GM12891 (cell line): ENCODE measurements at places on chromosomes 1 and 21.

- DNase-seq = no peak
Measured at GRCh38 chr1:3841491-3841890, 15.5 kb downstream of the CEP104 start.

DNA sequence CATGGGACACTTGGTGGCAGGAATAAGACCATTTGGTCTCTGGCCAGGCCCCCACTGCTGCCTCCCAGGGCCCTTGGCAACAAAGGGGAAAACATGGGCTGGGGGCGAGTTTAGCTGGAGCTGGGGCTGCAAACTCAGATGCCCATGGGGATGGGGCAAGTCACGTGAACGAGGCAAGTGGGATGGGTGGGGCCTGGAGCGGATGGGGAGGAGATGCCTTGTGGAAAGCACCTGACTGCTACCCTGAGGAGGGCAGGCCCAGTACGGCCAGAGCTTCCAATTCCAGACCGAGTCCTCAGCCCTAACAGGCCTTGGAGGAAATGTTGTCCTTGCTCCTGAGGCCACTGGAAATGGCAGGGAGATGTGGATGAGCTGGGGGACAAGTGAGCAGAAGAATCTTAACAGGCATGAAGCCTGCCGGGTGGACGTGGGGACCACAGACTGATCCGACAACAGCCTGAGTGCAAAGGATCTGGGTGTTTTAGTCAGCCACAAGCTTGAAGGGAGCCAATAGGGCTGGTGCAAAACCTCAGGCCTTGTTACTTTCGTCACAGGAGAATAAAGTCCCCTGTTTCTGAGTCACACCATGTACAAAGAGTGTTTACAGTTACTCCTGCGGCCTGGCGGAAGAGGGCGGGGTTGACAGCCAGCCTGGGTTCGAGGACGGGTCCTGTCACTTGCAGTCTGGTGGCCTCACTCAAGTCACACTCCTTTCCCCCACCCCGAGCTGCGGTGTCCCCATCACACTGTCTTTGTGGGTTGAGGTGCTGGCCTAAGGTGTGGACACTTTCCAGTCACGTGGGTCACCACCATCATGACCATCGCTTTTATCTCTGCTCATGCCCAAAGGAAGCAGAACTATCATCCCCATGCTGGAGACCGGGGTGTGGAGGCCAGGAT is 19.1 kb downstream of the RUNX3 start:
- DNase-seq = no peak

GRCh38 chr1:154837034-154837671 is 32.9 kb downstream of the KCNN3 start:
- no peak for DNase-seq

- no peak for DNase-seq
Measured at GRCh38 chr1:204464187-204464631, 30.4 kb downstream of the PIK3C2B start.
